ENCODE measurements at places on chromosomes 3 and 15.

DNA sequence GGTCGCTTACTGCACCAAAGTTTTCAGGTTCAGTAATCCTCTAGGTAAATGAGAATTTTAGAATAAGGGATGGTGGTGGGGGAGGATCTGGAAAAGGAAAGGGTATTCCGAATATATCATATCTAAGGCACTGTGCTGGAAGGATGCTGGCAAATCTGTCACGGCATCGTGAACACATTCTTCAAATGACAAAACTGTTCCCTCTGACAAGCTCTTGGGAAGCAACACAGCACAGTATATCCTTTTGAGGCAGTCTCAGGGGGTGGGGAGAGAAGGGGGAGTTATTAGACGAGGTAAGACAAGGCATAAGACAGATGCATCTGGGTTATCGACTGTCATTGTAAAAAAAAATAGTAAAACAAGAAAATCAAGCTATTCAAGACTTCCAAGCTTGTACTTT, 289.6 kb upstream of the LRRN1 start:
- no peak for DNase-seq

DNA sequence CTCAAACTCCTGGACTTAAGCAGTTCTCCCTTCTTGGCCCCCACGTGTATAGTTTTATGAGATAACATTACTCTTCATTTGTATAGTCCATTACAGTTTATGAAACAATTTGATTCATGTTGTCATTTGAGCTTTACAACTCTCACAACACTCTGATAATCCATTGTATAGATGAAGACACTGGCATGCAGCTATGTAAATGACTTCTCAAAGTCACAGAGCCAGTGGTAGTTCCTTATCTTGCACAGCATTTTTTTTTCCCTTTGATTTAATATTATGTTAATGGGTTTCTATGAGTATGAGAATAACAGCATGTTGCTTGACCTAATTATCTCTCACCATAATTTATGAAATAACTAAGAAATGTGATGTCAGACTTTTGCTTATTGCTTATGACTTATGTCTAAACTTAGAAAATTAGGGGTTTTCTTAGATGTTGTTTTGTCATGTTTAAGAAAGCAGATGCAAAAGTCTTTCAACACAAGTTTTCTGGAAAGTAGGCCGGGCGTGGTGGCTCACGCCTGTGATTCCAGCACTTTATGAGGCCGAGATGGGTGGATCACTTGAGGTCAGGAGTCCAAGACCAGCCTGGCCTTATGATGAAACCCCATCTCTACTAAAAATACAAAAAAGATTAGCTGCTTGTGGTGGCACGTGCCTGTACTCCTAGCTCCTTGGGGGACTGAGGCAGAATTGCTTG, 13.3 kb downstream of the VPS8 start:
- DNase-seq = no peak

DNA sequence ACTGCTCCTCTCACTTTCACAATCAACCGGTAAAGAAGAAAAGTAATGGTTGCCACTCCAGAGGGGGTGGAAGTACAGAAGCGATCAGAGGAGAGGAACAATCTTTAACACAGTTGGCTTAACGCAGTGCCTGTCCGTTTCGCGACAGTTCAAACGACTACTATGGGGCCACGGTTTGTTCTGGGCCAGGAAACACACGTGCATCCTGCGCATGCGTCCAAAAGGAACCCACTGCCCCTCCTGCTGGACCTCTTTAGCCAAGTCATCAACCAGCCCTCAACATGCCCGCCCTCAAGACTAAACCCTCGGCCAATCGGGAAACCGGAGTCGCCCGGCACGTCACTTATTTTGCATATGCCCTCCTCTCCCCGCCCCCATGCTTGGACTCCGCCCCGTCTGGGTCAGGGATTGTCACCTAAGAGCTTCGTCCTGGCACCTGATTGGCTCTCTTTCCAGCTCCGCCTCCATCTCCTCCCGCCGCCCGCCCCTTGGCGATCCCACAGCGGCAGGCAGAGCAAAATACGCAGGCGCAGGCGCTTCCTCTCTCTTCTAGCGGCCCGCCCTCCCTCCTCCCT, 345 bp upstream of the CDV3 start:
- no peak for DNase-seq

DNA sequence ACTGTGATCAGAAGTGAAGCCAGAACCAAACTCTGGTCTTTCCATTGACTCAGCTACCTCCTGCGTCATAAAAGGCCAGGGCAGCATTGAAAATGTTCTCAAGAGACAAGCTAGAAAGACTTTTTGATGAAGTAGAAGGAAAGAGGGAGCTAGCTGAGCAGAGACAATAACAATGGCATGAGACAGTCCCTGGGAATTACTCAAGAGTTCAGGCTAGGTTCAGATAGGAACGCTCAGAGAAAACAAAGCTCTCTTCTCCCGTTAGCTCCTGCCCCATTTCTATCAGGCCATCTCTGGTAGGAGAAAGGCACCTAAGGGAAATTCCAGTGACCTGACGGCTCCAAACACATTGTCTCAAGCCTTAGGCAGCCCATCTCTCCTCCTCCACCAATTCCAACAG, 7.0 kb upstream of the OXTR start:
- DNase-seq = peak; percentile 84

GRCh38 chr3:140953028-140953960, 11.7 kb downstream of the SLC25A36 start:
- DNase-seq = no peak

DNA sequence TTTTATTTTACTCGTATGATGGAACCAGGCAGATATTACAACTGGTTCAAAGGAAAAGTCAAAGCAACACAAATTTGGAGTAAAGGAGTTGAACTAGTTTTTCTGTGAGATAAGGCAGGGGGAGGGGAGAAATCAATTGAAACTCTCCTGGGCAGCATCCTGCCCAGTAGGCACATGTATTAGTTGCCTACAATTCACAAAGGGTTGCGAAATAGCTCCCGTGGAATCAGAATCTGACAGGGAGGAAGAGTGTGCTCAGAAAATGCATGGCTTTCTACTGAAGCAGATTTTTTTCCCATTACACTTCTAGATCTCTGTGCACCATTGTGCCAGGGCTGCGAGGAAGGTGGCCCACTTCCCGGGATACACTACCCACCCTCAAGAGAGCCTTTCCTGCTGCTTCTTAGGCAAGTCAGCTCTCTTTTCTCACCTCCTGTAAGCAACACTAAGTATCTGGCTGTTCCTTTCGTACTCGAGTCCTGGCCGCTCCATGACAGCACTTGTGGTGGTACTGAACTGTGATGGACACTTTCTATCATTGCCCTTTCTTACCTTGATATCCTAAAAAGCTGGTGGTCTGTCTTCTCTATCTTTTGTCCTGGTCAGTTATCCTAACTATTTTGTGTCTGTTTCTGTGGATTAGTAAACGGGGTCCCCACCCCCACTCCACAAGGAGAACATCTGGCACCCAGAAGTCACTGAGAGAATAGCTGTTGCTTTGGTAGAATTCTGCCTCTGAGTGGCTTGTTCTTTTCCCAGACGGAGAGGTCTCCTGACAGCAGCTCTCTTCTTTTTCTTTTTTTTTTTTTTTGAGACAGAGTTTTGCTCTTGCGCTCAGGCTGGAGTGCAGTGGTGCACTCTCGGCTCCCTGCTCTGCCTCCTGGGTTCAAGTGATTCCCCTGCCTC, 74.8 kb downstream of the RPL39L start:
- DNase-seq = no peak

DNA sequence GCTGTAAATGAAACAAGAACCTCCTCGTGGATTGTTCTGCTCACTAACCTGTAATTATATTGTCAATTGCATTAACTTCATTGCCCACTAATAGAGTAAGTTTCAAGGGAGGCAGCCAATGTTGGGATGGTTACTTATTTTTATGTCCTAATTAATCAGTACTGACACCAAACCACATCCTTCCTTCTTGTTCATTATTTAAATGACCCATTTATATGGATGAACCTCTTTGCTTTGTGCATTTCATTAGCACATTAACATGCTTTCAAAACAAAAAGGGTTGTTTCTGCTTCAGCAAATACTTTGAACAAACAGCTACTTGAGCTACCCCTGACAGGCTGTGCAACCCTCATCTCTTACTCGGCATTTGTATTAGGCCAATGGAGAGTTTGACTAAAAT, 374.2 kb downstream of the MECOM start:
- no peak for DNase-seq

- DNase-seq = no peak
Measured at GRCh38 chr3:33768578-33769330, 29.7 kb upstream of the PDCD6IP start.

- DNase-seq = no peak
Measured at GRCh38 chr15:34701536-34701935, 53.3 kb downstream of the GJD2 start.

DNA sequence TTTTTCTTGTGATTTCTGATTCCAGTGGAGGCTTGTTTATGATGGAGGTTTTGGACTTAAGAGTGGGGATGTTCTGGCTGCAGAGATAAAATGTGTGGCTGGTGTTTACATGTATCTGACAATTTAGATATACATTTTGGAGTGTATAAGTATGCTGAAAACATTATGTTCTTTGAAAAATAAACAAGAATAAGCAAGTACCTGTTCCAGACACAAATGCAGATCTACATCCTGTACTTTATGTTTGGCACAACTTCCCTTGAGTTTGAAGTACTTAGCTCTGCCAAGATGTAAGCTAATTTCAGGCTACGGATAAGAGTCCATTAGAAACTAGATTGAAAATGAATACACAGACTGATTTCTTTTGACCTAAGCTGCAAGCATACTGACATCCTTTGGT, 277.2 kb downstream of the CHST2 start:
- DNase-seq = no peak

GRCh38 chr15:25901811-25902605, 38.9 kb upstream of the ATP10A start:
- DNase-seq = no peak

- DNase-seq = no peak
Measured at GRCh38 chr3:123404391-123404790, 44.5 kb downstream of the ADCY5 start.

DNA sequence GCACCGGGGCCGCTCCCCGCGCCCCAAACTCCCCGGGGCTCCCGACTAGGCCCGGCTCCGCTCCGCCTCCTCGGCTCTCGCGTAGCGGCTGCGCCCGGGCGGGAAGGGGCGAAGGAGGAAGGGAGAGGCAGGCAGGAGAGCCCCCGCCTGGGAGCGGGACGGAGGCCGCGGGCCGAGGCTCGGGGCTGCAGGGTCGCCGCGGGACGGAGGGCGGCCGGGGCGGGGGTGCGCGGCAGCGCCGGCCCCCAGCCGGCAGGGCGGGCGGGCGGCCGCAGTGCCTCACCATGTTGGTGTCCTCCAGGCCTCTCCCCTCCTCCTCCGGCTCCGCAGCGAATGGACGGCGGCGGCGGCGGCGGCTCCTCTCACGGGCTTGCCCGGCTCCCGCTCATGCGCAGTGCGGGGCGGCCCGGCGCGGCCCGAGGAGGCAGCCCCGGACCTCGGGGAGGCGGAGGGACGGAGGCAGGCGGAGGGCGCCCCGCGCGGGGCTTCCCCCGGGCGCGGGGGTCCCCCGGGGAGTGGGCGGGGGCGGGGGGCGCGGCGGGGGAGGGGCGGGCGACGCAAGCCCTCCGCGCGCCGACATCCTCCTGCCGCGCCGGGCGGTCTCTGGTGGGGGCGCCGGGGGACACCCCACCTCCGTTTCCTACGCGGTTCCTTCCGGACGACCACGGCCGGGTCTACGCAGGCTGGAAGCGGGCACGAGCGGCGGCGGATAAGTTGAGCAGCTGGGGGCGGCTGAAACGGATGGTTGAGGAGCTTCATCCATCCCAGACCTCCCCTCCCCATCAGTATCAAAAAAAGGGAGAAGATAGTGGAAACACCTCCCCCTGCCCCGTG, at the start of gene DCUN1D1:
DCUN1D1 (minus strand) TSS at position 335 of the 834 bp plus-strand sequence; CDS start at position 286, 49 bp downstream.
- peak; percentile 38 for DNase-seq

DNA sequence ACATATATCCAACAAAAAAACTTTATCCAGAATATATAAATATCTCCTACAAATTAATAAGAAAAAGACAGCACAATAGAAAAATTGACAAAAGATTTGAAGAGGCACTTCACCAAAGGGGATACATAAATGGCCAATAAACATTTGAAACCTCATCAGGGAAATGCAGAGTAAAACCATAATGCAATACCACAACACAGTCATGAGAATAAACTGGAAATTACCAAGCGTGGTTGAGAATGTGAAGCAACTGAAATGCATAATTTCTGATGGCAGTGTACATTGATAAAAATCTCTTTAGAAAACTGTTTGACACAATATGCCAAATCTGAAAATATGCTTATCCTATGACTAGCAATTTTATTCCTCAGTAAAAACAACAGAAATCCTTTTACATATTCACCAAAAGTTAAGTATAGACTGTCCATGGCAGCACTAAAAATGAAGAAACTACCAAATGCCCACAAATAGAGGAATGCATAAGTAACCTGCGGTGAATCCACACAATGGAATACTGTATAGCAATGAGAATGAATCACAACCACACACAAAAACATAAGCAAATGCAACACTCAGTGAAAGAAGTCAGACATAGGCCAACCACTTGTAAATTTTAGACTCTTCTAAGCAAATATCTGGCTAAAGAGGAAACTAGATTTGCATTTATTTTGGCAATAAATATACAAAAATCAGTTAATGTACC, 7.9 kb downstream of the LYZL4 start:
- DNase-seq = no peak

GRCh38 chr3:45553469-45553974, 41.0 kb upstream of the LIMD1 start:
- DNase-seq = no peak

GRCh38 chr15:47741082-47741481, 23.8 kb downstream of the SEMA6D start:
- no peak for DNase-seq

- no peak for DNase-seq
Measured at GRCh38 chr3:78569804-78570203, 1198.0 kb downstream of the ROBO1 start.

GRCh38 chr3:46978985-46979944, at the start of gene NBEAL2:
Gene NBEAL2, plus strand, starts transcription at chr3:46979666. Its CDS starts 196 bp downstream, at chr3:46979862.
- DNase-seq = peak; percentile 93

DNA sequence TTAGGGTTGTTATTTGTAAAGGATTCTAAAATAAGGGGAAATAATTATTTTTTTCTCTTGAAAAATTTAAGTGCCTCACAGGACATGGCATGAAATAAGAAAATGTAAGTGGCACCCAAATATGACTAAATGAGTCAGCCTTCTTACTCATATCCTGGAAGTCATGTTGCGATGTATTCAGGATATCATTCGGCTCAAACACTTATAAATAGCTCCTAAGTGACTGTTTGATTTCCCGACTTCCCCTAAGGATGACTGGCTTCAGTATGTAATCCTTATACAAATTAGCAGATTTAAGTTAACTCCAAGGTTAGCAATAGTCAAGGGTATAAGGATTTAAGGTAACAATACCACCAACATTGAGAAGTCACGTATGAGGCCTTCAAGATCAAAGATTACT, 57.3 kb upstream of the OSTN start:
- DNase-seq = peak; percentile 33

GRCh38 chr3:170689296-170689829, 103.5 kb upstream of the SLC7A14 start:
- DNase-seq = peak; percentile 53

DNA sequence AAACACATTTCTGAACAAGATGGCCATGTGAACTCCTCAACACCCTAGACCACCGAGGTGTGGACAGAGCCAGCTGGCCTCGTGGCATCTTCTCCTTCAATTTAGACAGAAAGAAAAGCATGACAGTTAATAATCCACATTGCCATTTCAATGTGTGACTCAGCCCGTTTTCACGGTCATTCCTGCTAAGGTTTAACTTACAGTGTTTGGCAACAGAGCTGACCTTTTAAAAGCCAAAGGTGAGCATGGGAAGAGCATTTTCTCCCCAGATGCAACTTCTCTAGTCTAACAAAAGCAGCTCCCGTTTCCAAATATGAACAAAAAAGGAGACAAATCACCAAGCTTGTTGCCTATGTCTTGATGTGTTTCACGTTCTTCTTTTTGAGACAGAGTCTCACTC, 417.6 kb upstream of the WNT5A start:
- DNase-seq = no peak

- DNase-seq = no peak
Measured at GRCh38 chr15:75695220-75695619, 17.4 kb downstream of the CSPG4 start.

Data from kidney glomerular epithelial cell (primary cell).